ENCODE measurements at places on chromosomes 12 and 14. TPM values are rescaled to one million over a fixed set of nuclear protein-coding genes. Genes with fewer than 3 reads are reported as not detected.

GRCh38 chr14:50530794-50531365 is 1.5 kb downstream of the MAP4K5 start:
- peaks cover 33% of the 10 kb centered on the region for H3K4me1 ChIP-seq
- no peak for DNase-seq
- H3K36me3 ChIP-seq = no peaks in the 10 kb centered on the region
- no peaks in the 10 kb centered on the region for H3K27me3 ChIP-seq
- peak overlapping the region; percentile 86 for H3K27ac ChIP-seq

DNA sequence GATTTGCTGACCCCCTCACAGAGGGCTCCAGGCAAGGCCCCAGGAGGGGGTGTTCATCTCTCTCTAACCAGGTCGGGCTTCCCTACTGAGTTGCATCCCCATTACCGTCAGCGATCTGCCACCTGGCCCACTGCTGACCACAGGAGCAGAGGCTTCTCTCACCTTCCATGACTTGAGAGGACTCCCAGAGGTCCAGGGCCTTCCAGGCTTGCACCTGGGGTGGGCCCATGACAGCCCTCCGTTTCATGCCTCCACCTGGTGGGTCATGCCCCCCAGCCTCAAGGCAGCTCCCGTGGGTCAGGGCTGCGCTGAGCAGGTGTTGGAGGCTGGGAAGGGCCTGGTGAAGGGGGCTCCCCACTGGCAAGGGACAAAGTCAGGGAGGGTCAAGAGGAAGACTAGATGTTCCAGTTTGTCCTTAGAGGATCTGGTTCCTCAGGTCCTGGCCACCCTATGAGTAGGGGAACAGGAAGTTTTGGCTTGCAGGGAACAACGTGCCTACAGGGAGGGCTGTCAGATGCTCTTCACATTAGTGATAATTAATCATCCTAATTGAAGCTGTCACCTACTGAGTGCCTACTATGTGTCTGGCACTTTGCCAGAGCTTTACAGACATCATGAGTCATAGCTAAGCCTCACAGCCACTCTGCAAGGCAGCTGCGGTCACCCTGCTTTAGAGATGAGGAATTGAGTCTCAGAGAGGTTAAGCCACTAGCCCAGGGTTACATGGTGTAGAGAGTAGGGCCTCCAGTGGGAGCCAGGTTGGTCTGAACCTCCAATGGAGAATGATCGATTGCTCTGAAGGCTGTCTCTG is 13.8 kb downstream of the NFKBIA start:
- H3K4me1 ChIP-seq = peaks cover 2% of the 10 kb centered on the region
- H3K27me3 ChIP-seq = no peaks in the 10 kb centered on the region
- no peaks in the 10 kb centered on the region for H3K36me3 ChIP-seq
- H3K27ac ChIP-seq = no peak overlapping the region
- DNase-seq = peak; percentile 74
- no peak overlapping the region for H3K4me3 ChIP-seq

GRCh38 chr14:70555890-70556289 is 21.1 kb upstream of the ADAM20 start:
- no peak overlapping the region for H3K27ac ChIP-seq
- DNase-seq = peak; percentile 49
- H3K27me3 ChIP-seq = no peaks in the 10 kb centered on the region
- H3K4me3 ChIP-seq = peak overlapping the region; percentile 60
- peaks cover 3% of the 10 kb centered on the region for H3K4me1 ChIP-seq
- H3K36me3 ChIP-seq = no peaks in the 10 kb centered on the region

Gene DAO
- total RNA-seq = not detected

- no peaks in the 10 kb centered on the region for H3K36me3 ChIP-seq
- H3K4me1 ChIP-seq = peaks cover 29% of the 10 kb centered on the region
- H3K27ac ChIP-seq = peak overlapping the region; percentile 62
- DNase-seq = no peak
- no peaks in the 10 kb centered on the region for H3K27me3 ChIP-seq
Observed at GRCh38 chr14:23174296-23175184, 8.9 kb downstream of the SLC7A8 start.

DNA sequence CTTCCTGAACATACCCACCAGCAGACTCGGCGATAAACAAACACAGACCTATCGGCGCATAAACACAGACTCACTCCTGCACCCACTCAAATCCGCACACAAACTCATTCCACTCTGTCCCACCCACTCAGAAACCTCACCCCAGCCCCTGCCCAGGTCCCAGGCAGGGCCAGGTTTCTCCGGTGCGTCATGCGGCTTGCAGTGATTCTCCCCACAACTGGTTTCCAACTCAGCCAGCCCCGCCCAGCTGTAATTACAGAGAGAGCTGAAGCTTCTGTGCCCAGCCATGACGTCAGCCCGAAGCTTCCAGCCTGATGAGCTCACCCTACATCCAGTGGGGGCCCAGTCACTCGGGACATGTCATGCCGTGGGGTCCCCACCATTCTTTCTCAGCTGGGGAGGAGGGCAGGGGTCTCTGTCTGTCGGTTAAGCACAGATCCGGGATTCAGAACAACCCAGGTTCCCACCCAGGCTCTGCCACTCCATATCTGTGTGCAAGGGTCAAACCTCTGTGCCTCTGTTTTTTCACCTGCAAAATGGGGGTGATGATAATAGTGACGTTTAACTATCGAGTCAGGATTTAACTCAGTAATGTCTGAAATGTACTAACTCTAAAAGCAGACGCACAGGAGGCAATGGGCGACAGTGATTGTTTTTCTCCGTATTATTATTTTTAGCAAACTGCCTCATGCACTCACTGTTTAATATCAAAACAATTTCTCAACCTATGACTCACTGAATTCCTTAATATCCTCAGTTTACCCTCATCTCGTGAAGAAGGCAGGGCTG is 2.3 kb upstream of the HSPB8 start:
- peak overlapping the region; percentile 79 for H3K27ac ChIP-seq
- H3K27me3 ChIP-seq = no peaks in the 10 kb centered on the region
- peaks cover 30% of the 10 kb centered on the region for H3K4me1 ChIP-seq

Gene ACOT6
- not detected for total RNA-seq

DNA sequence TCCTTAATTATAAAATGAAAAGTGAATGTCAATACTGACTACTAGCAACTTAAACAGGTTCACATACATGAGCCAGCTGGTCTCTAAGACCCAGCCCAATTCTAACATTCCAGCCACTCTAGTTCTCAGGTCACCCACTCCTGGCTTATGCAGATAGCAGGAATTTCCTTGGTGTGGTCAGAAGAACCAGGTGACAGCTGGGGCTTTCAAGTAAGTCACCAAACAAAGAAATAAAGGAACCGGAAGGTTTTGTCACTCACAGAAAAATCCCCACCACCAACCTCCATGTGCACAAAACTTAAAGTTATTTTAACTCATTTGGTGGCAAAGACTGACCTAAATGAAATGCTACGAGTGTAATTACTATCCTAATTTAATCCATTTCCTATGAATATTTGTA is 129.6 kb upstream of the CDKN3 start:
- H3K27me3 ChIP-seq = no peaks in the 10 kb centered on the region
- no peaks in the 10 kb centered on the region for H3K36me3 ChIP-seq
- H3K4me1 ChIP-seq = no peaks in the 10 kb centered on the region
- no peak for DNase-seq

Gene PRB2
- total RNA-seq = not detected

Gene COL2A1
- total RNA-seq = under 0.01 TPM

DNA sequence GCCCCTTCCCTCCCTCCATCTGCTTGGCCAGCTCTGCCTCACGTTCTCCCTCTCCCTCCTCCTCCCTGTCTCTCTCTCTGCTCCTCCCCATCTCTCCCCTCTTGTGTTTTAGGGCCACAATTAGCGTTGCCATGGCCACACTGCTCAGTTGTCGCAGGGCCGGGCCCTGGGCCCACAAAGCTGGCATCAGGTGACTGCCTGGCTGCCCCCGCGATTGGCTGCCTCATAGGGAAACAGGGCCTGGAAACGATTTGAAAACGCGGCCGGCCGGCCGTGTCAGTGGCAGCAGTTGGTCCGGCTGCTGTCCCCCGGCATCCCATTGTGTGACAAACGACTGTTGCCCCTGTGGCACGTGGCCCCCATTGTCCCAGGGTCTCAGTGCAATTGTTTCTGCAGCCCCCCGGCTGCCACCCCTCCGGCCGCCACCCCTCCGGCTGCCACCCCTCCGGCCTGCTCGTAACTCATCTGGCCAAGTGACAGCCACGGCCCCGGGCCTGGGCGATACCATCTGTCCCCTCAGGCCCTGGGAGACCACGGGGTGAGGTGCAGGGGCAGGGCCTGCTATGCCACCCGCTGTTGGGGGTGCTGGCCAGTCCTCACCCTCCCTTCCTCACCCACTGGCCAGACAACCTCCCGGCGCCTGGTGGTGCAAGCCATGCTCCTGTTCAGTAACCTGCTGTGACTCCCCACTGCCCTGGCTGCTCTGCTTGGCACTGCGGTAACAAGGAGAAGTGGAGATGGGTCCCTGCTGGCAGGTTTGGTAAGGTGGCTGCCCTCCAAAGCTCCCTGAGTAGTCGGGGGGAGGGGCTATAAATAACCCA is 17.4 kb downstream of the FOXN4 start:
- peak overlapping the region; percentile 61 for H3K4me3 ChIP-seq
- DNase-seq = peak; percentile 98
- H3K27ac ChIP-seq = no peak overlapping the region

Gene IFNG
- total RNA-seq = not detected

DNA sequence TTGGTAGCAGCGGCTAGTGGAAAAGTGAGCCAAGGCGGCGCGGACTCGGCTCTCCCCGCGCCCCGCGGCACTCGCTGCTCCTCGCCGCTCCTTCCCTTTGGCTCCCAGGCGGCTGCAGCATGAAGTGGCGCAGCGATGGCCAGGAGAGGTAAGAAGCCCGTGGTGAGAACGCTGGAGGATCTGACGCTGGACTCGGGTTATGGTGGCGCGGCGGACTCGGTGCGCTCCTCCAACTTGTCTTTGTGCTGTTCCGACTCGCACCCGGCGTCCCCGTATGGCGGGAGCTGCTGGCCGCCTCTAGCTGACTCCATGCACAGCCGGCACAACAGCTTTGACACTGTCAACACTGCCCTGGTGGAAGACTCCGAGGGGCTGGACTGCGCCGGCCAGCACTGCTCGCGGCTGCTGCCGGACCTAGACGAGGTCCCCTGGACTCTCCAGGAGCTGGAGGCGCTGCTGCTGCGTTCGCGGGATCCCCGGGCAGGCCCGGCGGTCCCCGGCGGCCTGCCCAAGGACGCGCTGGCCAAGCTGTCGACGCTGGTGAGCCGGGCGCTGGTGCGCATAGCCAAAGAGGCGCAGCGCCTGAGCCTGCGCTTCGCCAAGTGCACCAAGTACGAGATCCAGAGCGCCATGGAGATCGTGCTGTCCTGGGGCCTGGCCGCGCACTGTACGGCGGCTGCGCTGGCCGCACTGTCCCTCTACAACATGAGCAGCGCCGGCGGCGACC is 225.6 kb upstream of the CRY1 start:
- peaks cover 74% of the 10 kb centered on the region for H3K27me3 ChIP-seq
- no peaks in the 10 kb centered on the region for H3K36me3 ChIP-seq
- H3K4me3 ChIP-seq = peak overlapping the region; percentile 56
- DNase-seq = peak; percentile 76
- H3K27ac ChIP-seq = no peak overlapping the region

Gene CYP46A1
- total RNA-seq = 0.59 TPM

Gene KRT74
- not detected for total RNA-seq

DNA sequence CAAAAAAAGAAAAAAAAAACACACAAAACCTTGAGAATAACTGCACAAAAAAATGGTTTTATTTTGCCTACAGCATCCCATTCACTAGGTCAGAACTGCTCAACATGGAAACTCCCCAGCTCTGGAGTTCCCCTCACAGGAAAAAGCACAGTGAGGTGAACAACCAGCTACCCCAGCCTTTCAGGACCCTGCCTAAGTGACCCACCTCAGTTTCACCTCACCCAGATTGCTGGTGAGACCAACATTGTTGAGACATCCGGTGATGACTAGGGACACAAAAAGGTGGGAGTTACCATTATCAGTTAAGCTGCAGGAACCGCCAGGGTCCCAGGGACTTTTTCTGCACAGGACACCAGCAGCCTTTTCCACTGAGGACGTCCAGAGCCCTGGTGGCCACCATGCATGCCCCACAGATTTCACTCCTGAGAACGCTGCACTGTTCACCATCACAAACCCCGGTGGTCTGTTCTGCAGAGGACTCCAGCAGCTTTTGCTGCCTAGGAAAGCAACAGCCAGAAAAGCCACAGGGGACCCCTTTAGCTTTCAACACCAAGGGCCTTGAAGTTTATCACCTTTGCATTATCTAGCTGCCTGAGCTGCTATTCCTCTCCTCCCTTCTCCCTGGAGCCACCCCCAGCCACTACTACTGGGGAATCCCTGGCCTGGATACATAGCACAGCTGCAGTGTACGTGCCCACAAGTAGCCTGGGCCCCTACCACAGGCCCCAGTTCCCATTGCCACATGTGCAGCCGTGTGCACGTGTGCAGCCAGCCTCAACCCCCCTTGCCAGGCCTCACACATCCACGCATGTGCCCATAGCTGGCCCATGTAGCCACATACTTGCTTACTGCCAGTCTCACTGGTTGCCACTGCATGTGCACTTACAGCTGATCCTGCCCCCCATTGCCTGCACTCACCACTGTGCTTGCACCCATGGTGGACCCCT is 62.5 kb upstream of the FAR2 start:
- H3K27me3 ChIP-seq = no peaks in the 10 kb centered on the region
- no peaks in the 10 kb centered on the region for H3K36me3 ChIP-seq
- H3K4me1 ChIP-seq = no peaks in the 10 kb centered on the region
- H3K27ac ChIP-seq = no peak overlapping the region

DNA sequence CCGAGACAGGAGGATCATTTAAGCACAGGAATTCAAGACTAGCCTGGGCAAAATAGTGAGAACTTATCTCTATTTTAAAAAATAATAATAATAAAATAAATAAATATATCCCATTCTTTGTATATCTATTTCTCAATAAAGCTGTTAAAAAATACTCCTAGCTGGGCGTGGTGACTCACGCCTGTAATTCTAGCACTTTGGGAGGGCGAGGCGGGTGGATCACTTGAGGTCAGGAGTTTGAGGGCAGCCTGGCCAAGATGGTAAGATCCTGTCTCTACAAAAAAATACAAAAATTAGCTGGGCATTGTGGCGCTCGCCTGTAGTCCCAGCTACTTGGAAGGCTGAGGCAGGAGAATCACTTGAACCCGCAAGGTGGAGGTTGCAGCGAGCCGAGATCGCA is 75.7 kb upstream of the TBX3 start:
- no peak overlapping the region for H3K4me3 ChIP-seq
- H3K27ac ChIP-seq = no peak overlapping the region
- no peaks in the 10 kb centered on the region for H3K36me3 ChIP-seq
- no peak for DNase-seq
- no peaks in the 10 kb centered on the region for H3K27me3 ChIP-seq
- H3K4me1 ChIP-seq = no peaks in the 10 kb centered on the region

- DNase-seq = peak; percentile 21
- peaks cover 10% of the 10 kb centered on the region for H3K27me3 ChIP-seq
Observed at GRCh38 chr12:68223067-68223747, 2.4 kb downstream of the IL26 start.

Gene KCNC2
- not detected for total RNA-seq

- H3K4me1 ChIP-seq = peaks cover 8% of the 10 kb centered on the region
- DNase-seq = peak; percentile 86
- H3K4me3 ChIP-seq = no peak overlapping the region
- peak overlapping the region; percentile 57 for H3K27ac ChIP-seq
Observed at GRCh38 chr12:11941606-11942337, 129.0 kb upstream of the BCL2L14 start.

Gene RNF212B
- total RNA-seq = not detected

- DNase-seq = no peak
- no peak overlapping the region for H3K27ac ChIP-seq
- no peak overlapping the region for H3K4me3 ChIP-seq
- H3K36me3 ChIP-seq = no peaks in the 10 kb centered on the region
- peaks cover 3% of the 10 kb centered on the region for H3K4me1 ChIP-seq
- peaks cover 20% of the 10 kb centered on the region for H3K27me3 ChIP-seq
Observed at GRCh38 chr14:75562089-75562488, 16.3 kb upstream of the FLVCR2 start.

Gene TSPAN8
- not detected for total RNA-seq

- H3K4me3 ChIP-seq = no peak overlapping the region
- H3K36me3 ChIP-seq = no peaks in the 10 kb centered on the region
- H3K4me1 ChIP-seq = peaks cover 10% of the 10 kb centered on the region
- no peak for DNase-seq
- H3K27ac ChIP-seq = no peak overlapping the region
Observed at GRCh38 chr12:90940872-90941499, 14.0 kb downstream of the CCER1 start.

Data from osteoblast (primary cell).